Peyer's patch (tissue), 4 donors: ENCODE measurements at places on chromosomes 12 and 14.

GRCh38 chr12:113326775-113327395, 8.0 kb downstream of the SLC8B1 start:
- peak overlapping the region; percentile 32 for H3K27ac ChIP-seq
- H3K4me3 ChIP-seq = no peak overlapping the region
- DNase-seq = no peak
- no peaks in the 10 kb centered on the region for H3K27me3 ChIP-seq
- no peaks in the 10 kb centered on the region for H3K36me3 ChIP-seq
- no peaks in the 10 kb centered on the region for H3K4me1 ChIP-seq

GRCh38 chr14:54567639-54568561, 972 bp downstream of the SAMD4A start:
- no peaks in the 10 kb centered on the region for H3K27me3 ChIP-seq
- H3K4me1 ChIP-seq = peaks cover 4% of the 10 kb centered on the region
- no peaks in the 10 kb centered on the region for H3K36me3 ChIP-seq
- H3K27ac ChIP-seq = peak overlapping the region; percentile 99
- DNase-seq = peak; percentile 78

- H3K36me3 ChIP-seq = no peaks in the 10 kb centered on the region
- H3K27ac ChIP-seq = no peak overlapping the region
- H3K4me1 ChIP-seq = no peaks in the 10 kb centered on the region
- no peak for DNase-seq
Measured at GRCh38 chr12:117134059-117134458, 34.8 kb upstream of the TESC start.

DNA sequence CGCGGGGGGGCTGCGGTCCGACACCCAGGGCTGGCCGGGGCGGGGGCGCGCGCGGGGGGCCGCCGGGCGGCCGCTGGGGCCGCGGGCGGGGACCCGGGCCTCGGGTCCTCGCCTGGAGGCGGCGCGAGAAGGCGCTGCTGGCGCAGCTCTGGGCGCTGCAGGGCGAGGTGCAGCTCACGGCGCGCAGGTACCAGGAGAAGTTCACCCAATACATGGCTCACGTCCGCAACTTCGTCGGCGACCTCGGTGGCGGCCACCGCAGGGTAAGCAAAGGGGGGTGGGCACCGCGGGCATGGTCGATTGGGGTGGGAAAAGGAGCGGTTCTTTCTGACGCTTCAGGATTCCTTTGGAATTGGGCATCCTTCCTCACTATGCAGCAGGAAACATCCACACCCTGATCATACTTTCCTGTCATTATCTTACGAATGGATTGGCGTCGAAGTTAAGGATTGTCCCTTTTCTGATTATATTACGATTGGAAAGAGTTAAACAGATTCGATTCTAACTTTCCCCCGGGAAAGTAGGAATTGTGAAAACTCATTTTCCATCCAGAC, 798 bp downstream of the PDZRN4 start:
- H3K36me3 ChIP-seq = no peaks in the 10 kb centered on the region
- H3K4me1 ChIP-seq = no peaks in the 10 kb centered on the region
- H3K4me3 ChIP-seq = peak overlapping the region; percentile 52
- H3K27ac ChIP-seq = no peak overlapping the region

GRCh38 chr12:14576896-14577295, 9.2 kb upstream of the PLBD1 start:
- H3K4me3 ChIP-seq = no peak overlapping the region
- H3K27me3 ChIP-seq = no peaks in the 10 kb centered on the region
- H3K27ac ChIP-seq = no peak overlapping the region
- no peaks in the 10 kb centered on the region for H3K36me3 ChIP-seq

DNA sequence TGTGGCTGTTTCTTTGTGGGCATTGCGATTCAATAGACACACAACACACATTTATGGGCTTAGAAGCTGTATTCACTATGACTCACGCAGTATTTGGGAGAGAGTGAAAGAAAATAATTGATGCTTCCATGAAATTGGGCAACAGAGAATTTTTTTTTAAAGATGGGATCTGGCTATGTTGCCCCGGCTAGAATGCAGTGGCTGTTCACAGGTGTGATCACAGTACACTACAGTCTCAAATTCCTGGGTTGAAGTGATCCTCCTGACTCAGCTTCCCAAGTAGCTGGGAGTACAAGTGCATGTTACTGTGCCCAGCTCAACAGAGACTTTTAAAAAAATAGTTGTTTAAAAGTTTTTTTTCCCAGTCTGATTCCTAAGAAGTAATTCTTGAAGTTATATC, 146.3 kb downstream of the APAF1 start:
- H3K27ac ChIP-seq = no peak overlapping the region
- H3K27me3 ChIP-seq = no peaks in the 10 kb centered on the region
- DNase-seq = no peak

- H3K27ac ChIP-seq = no peak overlapping the region
- H3K27me3 ChIP-seq = no peaks in the 10 kb centered on the region
- H3K4me3 ChIP-seq = no peak overlapping the region
- no peak for DNase-seq
- no peaks in the 10 kb centered on the region for H3K36me3 ChIP-seq
Measured at GRCh38 chr12:95699579-95699978, 91.0 kb downstream of the NTN4 start.

DNA sequence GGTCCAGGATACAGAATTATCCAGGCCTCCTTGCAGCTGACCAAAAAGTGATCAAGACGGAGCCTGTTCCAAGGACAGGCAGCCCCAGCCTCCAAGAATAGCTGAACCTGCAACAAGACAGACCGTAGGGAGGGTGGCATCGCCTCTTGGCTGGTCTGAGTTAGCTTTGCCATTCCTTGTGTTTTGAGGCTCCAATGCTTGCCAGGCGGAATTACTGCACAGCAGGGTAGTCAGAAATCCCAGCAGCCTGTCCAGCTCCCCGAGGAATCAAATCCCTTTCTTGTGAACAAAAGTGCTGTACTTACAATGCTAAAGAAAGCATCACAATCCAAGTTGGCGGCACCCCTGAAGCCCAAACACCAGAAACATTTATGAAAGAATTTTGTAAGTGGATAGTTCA, 246.9 kb downstream of the TMEM132C start:
- H3K36me3 ChIP-seq = no peaks in the 10 kb centered on the region
- no peak overlapping the region for H3K27ac ChIP-seq
- H3K27me3 ChIP-seq = no peaks in the 10 kb centered on the region
- no peak for DNase-seq

- no peak overlapping the region for H3K4me3 ChIP-seq
- no peaks in the 10 kb centered on the region for H3K27me3 ChIP-seq
- no peaks in the 10 kb centered on the region for H3K4me1 ChIP-seq
- no peaks in the 10 kb centered on the region for H3K36me3 ChIP-seq
- no peak for DNase-seq
Measured at GRCh38 chr14:32332415-32333316, 3.6 kb downstream of the AKAP6 start.

- no peak for DNase-seq
- no peaks in the 10 kb centered on the region for H3K27me3 ChIP-seq
- H3K4me1 ChIP-seq = no peaks in the 10 kb centered on the region
- H3K27ac ChIP-seq = no peak overlapping the region
- no peak overlapping the region for H3K4me3 ChIP-seq
Measured at GRCh38 chr14:44774396-44774795, 187.4 kb downstream of the KLHL28 start.

DNA sequence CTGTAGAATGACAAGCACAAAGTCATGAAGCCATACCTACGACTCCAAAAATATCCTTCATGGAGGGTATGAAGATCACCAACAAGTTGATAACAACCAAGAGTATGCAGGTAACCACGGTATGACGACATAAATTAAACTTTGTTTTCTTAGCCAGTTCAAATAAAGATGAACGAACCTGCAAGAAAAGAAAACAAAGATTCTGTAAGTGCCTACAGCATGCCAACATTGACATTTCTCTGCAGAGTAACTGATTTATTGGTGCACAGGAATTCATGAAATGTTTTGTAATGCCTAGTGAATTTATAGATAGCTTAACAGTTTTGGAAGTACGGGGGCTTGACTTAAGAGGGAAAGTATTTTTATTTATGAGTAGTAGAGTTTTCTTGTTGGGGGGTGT, 71.0 kb downstream of the SLC38A1 start:
- H3K36me3 ChIP-seq = no peaks in the 10 kb centered on the region
- no peak overlapping the region for H3K27ac ChIP-seq
- DNase-seq = no peak

- no peaks in the 10 kb centered on the region for H3K4me1 ChIP-seq
- DNase-seq = no peak
- no peak overlapping the region for H3K27ac ChIP-seq
- no peaks in the 10 kb centered on the region for H3K27me3 ChIP-seq
Measured at GRCh38 chr12:106994579-106995220, 7.8 kb upstream of the MTERF2 start.

GRCh38 chr12:102735104-102735503, 181.9 kb downstream of the PAH start:
- no peaks in the 10 kb centered on the region for H3K27me3 ChIP-seq
- H3K4me3 ChIP-seq = no peak overlapping the region
- H3K4me1 ChIP-seq = no peaks in the 10 kb centered on the region
- H3K36me3 ChIP-seq = no peaks in the 10 kb centered on the region

DNA sequence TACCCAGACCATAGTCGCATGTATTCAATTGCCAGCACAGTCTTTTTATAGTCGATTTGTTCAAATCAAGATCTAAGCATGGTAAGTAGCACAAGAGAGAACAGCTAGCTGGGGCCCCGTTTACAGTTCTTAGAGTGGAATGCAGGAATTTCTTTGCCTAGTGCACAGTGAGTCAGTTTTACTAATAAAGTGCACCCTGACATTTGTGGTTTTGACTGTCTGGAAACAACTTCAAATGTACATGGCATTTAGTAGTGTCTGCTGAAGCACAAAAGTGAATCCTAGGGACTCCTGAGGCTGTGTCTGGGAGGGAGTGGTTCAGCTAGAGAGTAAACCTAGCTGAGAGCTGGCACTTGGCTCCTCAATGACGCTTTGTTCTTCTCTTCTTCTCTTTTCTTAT, 64.9 kb downstream of the TMX1 start:
- no peak for DNase-seq
- no peaks in the 10 kb centered on the region for H3K27me3 ChIP-seq
- no peak overlapping the region for H3K27ac ChIP-seq
- H3K36me3 ChIP-seq = no peaks in the 10 kb centered on the region
- no peaks in the 10 kb centered on the region for H3K4me1 ChIP-seq
- H3K4me3 ChIP-seq = no peak overlapping the region

GRCh38 chr12:83153177-83153576, 466.5 kb downstream of the TMTC2 start:
- no peaks in the 10 kb centered on the region for H3K27me3 ChIP-seq
- H3K4me1 ChIP-seq = no peaks in the 10 kb centered on the region
- no peak overlapping the region for H3K27ac ChIP-seq
- no peak for DNase-seq

DNA sequence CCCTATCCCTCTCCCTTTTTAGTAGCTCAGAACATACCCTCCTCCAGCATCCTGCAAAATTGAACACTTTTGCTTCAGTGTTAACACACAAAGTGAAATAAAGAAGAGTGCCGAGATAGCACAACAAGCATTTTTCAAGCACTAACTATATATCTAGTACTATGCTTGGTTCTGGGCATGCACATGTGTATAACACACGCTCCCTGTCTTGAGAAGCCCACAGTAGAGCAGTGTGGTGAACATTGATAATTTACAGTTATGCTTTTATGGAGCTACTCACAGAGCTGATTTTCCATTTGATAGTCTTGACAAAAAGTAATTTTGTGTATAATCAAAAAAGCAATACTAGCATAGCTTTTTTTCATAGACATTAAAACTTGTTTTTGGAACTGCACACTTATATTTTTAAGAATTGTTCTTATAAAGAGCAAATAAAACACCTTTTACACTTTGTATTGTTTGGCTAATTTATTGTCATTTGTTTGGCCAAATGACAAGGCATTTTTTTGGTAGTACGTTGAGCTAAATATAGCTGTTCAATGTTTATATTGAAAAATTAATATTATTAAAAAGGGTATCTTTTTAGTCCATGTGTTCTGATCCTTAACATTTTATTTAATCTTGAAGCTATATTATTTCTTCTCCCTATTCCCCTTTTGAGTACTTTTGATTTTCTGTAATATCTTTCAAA, 39.7 kb downstream of the LEMD3 start:
- DNase-seq = no peak
- no peaks in the 10 kb centered on the region for H3K36me3 ChIP-seq
- no peaks in the 10 kb centered on the region for H3K27me3 ChIP-seq
- H3K4me1 ChIP-seq = no peaks in the 10 kb centered on the region
- H3K27ac ChIP-seq = no peak overlapping the region

- H3K4me1 ChIP-seq = no peaks in the 10 kb centered on the region
- peak overlapping the region; percentile 4 for H3K27ac ChIP-seq
- no peaks in the 10 kb centered on the region for H3K36me3 ChIP-seq
- peak; percentile 64 for DNase-seq
- no peaks in the 10 kb centered on the region for H3K27me3 ChIP-seq
Measured at GRCh38 chr12:13887779-13888388, 93.5 kb downstream of the GRIN2B start.

- H3K4me3 ChIP-seq = no peak overlapping the region
- H3K36me3 ChIP-seq = no peaks in the 10 kb centered on the region
Measured at GRCh38 chr12:3342051-3342450, 149.0 kb upstream of the PRMT8 start.

DNA sequence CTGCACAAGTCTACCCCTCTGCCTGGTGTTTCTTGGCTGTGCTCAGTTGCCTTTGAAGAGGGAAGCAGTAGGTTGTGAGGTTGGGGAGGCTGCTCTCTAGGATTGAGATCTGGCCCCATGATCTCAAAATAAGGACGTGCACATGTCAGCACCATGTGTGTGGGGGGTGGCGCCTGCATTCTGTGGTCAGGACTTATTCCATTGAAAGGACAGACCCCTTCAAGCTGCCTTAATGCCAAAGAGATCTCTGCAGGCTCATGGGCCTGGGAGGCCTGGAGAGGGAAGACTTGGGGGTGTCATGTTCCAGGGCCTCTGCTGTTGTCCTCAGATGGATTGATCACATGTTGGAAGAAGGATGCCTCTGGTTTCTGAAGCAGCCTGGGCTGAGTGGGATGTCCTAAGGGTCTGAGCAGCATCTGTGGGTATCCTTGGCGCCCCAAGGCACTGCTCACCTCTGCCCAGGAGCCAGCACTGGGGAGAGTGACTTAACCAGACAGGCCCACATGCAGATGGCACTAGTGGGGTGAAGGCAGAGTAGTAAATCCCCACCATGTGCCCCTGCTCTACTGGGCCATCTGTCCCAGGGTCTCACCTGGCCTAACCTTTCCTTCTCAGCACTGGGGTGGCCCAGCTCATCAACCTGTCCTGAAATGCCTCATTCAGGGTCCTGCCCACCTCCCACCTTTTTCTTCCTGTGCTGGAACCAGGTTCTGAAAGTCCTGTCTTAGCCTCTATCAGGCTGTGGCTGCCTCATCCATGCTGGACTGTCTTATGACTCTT, 118.9 kb downstream of the ADGRD1 start:
- H3K27ac ChIP-seq = no peak overlapping the region
- H3K4me3 ChIP-seq = no peak overlapping the region
- no peaks in the 10 kb centered on the region for H3K36me3 ChIP-seq
- H3K27me3 ChIP-seq = no peaks in the 10 kb centered on the region
- H3K4me1 ChIP-seq = peaks cover 6% of the 10 kb centered on the region

- H3K36me3 ChIP-seq = no peaks in the 10 kb centered on the region
- H3K27me3 ChIP-seq = no peaks in the 10 kb centered on the region
- H3K4me3 ChIP-seq = no peak overlapping the region
- no peak for DNase-seq
Measured at GRCh38 chr14:104196461-104197140, 58.2 kb downstream of the KIF26A start.

- H3K4me1 ChIP-seq = peaks cover 14% of the 10 kb centered on the region
- no peaks in the 10 kb centered on the region for H3K36me3 ChIP-seq
- no peak overlapping the region for H3K4me3 ChIP-seq
- no peak overlapping the region for H3K27ac ChIP-seq
- H3K27me3 ChIP-seq = no peaks in the 10 kb centered on the region
- DNase-seq = no peak
Measured at GRCh38 chr12:2886768-2887450, 3.8 kb upstream of the TULP3 start.
